ENCODE measurements at places on chromosomes 4 and X. TPM values are rescaled to one million over a fixed set of nuclear protein-coding genes. Genes with fewer than 3 reads are reported as not detected.

The ATP1B4 gene
- not detected for total RNA-seq

The NLGN3 gene
- total RNA-seq = 0.23 TPM

The FGFR3 gene
- total RNA-seq = 39.1 TPM

The ADH4 gene
- 31.1 TPM for total RNA-seq

The CXorf65 gene
- total RNA-seq = not detected

The BEX1 gene
- total RNA-seq = 84.0 TPM

The STPG2 gene
- 0.05 TPM for total RNA-seq

The ARHGAP6 gene
- 2.2 TPM for total RNA-seq

The NHSL2 gene
- 1.2 TPM for total RNA-seq

The CT83 gene
- not detected for total RNA-seq

The MAGEA8 gene
- not detected for total RNA-seq

The HELT gene
- not detected for total RNA-seq

The CSAG3 gene
- 0.14 TPM for total RNA-seq

The GATA1 gene
- not detected for total RNA-seq

The MAGEB10 gene
- total RNA-seq = not detected

The ADH1C gene
- total RNA-seq = 74.3 TPM

The FRMPD4 gene
- not detected for total RNA-seq

The PLAC1 gene
- not detected for total RNA-seq

The IGSF1 gene
- 50.7 TPM for total RNA-seq

The CHIC1 gene
- total RNA-seq = 3.4 TPM

The SYP gene
- total RNA-seq = 0.61 TPM

The SLC10A6 gene
- total RNA-seq = not detected

The ZNF718 gene
- total RNA-seq = 6.5 TPM

The ARMCX4 gene
- total RNA-seq = 4.6 TPM

The XK gene
- 68.4 TPM for total RNA-seq

The ADH6 gene
- total RNA-seq = 115 TPM

The TMEM156 gene
- total RNA-seq = 0.67 TPM

The DGKK gene
- total RNA-seq = not detected

The EIF4E gene
- total RNA-seq = 64.5 TPM

The TXK gene
- total RNA-seq = 1.2 TPM

The CCDC110 gene
- total RNA-seq = not detected

The ELOVL6 gene
- 38.6 TPM for total RNA-seq

The HTN3 gene
- not detected for total RNA-seq

The UBE2K gene
- total RNA-seq = 26.3 TPM

The NWD2 gene
- total RNA-seq = 0.37 TPM

The PRR32 gene
- total RNA-seq = not detected

The EDA2R gene
- not detected for total RNA-seq

The CFP gene
- 14.1 TPM for total RNA-seq

The VSIG1 gene
- not detected for total RNA-seq

The ENPEP gene
- 4.5 TPM for total RNA-seq

The BTC gene
- total RNA-seq = 0.84 TPM

The FOXR2 gene
- total RNA-seq = not detected

The IL13RA2 gene
- 3.4 TPM for total RNA-seq

The SPANXN4 gene
- not detected for total RNA-seq

The RHOXF1 gene
- total RNA-seq = not detected

The DUSP9 gene
- 164 TPM for total RNA-seq

The MTMR8 gene
- 1.3 TPM for total RNA-seq

The PLP2 gene
- 2.4 TPM for total RNA-seq

The POF1B gene
- total RNA-seq = 0.14 TPM

The GLRB gene
- total RNA-seq = 2.9 TPM

The FAM149A gene
- 27.1 TPM for total RNA-seq

The POU3F4 gene
- total RNA-seq = not detected

The CAPN6 gene
- total RNA-seq = 0.33 TPM

All from liver (tissue), 10 donors.